ENCODE measurements at places on chromosomes 13 and 19.

- no peak for DNase-seq
Observed at GRCh38 chr19:16938211-16938610, 49.4 kb downstream of the F2RL3 start.

- DNase-seq, result no peak
Observed at GRCh38 chr13:20035130-20035529, 76.6 kb downstream of the ZMYM2 start.

GRCh38 chr19:13744174-13744573 lies 20.1 kb upstream of the MRI1 start:
- DNase-seq, result no peak

DNA sequence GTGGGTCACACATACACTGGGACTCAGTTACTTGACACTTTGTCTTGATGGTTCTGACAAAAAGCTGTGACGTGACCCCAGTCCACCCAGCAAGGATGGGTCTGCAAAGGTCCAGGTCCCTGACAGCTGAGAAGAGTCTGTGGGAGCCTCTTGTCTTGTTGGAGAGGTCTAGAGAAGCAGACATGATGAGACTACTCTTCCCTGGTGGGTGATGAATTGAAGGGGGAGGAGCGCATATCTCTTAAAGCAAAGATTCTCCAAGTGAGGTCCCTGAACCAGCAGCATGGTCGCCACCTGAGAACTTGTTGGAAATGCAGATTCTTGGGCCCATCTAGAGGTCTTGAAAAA lies 78.5 kb upstream of the MEDAG start:
- DNase-seq, result no peak

- no peak for DNase-seq
Observed at GRCh38 chr13:45582408-45583076, 33.0 kb downstream of the ERICH6B start.

DNA sequence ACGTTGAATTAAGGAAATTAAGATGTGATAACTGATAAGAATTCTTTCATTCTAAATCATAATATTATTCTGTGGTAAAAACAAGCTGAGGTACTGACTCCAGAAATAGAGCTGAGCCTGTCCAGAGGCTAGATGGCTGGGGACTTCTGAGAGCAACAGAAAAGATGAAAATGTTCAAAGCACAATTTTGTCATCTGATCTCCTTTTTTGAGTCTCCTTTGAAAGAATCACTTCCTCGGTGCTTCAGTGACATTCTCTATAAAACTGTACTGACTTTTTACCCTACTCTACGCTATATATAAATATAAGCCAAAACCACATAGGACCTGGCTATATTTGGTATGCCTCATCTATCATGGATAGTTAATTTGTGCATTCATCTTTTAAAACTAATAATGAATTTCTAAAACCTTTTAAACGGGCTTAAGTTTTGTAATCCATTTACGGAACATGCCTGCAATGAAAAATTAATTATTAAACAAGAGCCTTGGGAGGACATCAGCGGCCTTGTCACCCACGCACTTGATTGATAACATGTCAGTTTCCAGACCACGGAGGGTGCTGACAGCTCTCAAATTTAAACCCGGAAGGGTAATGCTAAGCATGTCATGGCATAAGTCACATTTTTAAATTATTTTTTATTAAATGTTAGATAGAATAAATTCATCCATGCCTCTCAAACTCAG lies 235.5 kb downstream of the PCDH9 start:
- DNase-seq, result no peak

- DNase-seq, result no peak
Observed at GRCh38 chr13:111219280-111219679, 101.2 kb upstream of the TEX29 start.

DNA sequence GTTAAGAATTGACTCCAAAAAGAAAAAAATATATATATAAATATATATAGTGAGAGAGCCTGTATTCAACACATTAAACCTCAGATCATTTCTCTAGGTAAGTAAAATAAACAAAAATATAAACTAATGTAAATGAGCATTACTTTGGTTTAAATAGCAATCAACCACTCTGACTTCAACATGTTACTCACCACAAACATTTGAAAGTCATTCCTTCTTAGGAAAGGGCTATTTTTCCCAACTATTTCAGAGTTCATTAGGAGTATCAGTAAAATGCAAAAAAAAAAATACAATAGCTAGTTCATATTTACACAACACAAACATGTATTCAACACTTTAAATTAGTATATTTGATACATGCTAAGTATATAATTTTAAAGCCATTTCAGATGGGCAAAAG lies 40.5 kb downstream of the KLF12 start:
- DNase-seq, result no peak

DNA sequence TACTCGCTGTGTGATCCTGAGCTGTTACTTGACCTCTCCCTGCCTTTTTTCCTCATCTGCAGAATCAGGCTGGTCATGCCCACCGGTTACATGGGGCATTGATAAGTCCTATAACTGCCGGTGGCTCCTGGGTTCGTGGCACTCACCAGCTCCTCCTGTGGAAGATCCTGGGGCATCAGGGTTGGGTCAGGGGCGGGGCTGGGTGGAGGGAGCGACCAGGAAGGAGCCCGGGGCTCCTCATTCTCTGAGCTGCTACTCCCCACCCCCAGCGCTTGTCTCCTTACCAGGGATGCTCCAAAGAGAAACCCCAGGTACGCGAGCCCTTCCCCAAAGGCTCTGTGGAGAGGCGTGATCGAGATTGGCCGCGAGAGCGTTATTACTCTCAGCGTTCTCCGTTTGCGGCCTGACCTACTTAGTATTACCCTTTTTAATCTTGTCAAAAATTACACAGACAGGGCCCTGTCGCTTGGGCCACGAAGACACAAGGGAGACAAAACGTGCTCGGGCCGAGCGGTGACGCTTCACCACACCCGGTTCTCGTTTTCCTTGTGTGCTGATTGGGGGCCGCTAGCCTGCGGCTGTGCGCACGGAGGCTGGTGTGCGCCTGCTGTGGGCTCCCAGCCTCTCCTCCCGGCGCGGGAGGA lies 10.7 kb downstream of the HDGFL2 start:
- DNase-seq, result no peak

GRCh38 chr19:50184196-50184595 lies 19.2 kb upstream of the MYH14 start:
- no peak for DNase-seq

GRCh38 chr19:43532571-43532961 lies 422 bp upstream of the ZNF575 start:
- DNase-seq, result no peak

DNA sequence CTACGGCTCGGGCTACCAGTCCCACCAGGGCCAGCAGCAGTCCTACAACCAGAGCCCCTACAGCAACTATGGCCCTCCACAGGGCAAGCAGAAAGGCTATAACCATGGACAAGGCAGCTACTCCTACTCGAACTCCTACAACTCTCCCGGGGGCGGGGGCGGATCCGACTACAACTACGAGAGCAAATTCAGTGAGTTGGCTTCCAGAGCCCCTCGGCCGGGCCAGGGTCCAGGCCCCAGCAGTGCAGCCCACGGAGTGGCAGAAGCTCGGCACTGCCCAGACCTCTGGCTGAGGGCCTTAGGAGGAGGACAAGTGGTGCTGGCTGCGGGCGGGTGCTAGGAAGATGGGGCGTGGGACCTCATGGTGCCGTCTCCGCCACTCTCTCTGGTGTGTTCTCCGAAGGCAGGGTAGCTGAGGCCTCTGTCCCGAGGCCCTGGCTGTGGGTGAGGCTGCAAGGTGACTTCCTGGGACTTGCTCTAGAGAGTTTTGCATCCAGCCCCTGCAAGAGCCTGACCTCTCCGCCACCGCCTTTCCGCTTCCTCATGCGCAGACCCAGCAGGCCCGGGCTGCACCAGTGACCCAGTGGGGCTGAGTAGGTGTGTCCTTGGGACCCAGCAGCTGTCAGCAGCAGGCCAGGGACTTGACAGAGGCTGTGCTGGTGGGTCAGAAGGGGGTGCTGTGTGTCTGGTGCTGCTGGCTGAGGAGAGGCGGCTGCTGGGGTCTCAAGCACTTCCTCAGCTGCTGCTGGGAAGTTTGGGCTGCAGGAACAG lies 13.5 kb upstream of the QTRT1 start:
- DNase-seq, result no peak

DNA sequence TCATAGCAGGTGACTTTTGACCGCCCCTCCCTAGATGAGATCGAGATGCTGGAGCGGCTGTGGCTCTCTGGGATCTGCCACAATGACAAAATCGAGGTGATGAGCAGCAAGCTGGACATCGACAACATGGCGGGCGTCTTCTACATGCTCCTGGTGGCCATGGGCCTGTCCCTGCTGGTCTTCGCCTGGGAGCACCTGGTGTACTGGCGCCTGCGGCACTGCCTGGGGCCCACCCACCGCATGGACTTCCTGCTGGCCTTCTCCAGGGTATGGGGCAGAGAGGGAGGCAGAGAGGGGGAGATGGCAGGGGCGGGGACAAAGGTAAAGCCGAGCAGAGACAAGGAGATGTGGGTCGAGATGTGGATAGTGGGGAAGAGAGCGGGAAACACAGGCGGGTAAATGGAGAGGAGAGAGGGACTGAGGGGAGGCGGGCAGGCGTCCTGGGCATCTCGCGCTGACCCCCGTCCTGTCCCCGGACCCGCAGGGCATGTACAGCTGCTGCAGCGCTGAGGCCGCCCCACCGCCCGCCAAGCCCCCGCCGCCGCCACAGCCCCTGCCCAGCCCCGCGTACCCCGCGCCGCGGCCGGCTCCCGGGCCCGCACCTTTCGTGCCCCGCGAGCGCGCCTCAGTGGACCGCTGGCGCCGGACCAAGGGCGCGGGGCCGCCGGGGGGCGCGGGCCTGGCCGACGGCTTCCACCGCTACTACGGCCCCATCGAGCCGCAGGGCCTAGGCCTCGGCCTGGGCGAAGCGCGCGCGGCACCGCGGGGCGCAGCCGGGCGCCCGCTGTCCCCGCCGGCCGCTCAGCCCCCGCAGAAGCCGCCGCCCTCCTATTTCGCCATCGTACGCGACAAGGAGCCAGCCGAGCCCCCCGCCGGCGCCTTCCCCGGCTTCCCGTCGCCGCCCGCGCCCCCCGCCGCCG lies 3.4 kb upstream of the GRWD1 start:
- DNase-seq, result no peak

DNA sequence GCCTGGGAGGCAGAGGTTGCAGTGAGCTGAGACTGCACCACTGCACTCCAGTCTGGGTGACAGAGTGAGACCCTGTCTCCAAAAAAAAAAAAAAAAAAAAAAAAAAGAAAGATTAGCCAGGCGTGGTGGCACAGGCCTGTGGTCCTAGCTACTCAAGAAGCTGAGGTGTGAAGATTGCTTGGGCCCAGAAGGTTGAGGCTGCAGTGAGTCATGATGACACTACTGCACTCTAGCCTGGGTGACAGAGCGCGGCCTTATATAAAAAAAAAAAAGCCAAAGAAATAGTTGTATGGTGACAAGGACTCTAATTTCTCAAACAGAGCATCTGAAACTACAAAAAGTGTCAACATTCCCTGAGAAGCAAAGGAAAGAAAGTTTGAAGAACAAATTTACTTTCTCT lies 3.4 kb downstream of the PBX4 start:
- no peak for DNase-seq

GRCh38 chr19:45764945-45765701 lies 3.9 kb downstream of the SIX5 start:
- DNase-seq, result no peak

GRCh38 chr13:39283072-39283471 lies 244.8 kb downstream of the NHLRC3 start:
- DNase-seq, result no peak

- DNase-seq, result no peak
Observed at GRCh38 chr13:79466872-79467271, 14.1 kb upstream of the NDFIP2 start.

DNA sequence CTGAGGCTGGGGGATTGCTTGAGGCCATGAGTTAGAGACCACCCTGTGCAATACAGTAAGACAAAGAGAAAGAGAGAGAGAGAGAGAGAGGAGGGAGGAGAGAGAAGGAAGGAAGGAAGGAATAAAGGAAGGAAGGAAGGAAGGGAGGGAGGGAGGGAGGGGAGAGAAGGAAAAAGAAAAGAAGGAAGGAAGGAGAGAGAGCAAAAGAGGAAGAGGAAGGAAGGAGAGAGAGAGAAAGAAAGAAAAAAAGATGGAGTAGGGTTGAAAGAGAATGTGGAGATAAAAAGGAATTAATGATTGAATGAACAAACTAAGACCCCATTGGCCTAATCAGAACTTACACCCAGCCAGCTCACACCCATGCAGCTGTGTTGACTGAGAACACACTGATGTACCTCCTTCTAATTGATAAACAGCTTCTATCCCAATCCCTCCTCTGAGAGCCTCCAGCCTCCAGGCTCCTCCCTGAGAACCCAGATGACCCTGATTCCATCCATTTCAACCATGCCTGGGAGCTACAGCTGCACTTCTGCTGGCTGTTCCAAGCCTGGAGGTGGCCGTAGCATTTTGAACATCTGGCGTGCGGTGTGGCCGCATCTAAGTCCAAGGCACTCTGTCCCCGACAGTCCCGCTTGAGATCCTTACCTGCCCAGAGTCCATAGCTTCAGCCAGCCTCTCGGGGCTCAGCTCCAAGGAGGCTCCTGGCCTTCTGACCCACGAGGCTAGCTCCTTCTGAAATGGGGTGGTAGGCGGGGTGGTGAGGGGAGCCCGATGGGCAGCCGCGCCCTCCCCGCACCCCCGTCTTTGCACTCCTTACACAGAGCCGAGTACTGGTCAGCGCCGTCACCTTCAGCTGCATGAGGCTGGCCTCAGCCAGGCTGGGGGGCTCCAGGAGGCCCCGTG lies 1.1 kb downstream of the PRODH2 start:
- no peak for DNase-seq

DNA sequence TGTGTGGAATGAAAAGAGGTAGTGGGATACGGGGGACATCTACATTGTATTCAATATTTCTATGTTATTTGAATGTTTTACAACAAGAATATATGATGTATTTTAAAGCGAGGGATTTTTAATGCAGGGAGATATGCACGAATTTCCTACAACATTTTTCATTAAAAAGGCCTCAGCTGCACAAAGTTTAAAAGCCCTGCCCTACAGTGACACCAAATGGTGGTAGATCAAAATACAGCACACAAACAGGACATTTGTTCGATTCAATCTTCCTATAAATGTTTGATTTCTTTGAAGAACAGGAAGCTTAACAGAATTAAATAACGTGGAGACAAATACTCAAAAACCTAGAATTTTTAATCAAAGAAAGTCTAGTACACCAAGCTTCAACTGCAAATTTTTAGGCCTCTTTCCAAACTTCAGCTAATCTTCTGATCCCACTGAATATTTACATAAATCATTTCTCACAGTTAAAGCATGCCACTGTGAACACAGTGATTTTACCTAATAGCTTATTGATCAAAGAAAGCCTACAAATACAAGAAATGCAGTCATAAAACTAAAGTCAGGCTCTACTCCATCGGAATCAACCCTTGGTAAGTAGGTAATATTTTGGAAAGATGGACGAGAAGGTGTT lies 257.2 kb downstream of the DIAPH3 start:
- peak; percentile 5 for DNase-seq

- DNase-seq, result peak; percentile 30
Observed at GRCh38 chr19:54030895-54031586, 32.7 kb downstream of the VSTM1 start.
